ENCODE measurements at places on chromosomes 4 and X.

DNA sequence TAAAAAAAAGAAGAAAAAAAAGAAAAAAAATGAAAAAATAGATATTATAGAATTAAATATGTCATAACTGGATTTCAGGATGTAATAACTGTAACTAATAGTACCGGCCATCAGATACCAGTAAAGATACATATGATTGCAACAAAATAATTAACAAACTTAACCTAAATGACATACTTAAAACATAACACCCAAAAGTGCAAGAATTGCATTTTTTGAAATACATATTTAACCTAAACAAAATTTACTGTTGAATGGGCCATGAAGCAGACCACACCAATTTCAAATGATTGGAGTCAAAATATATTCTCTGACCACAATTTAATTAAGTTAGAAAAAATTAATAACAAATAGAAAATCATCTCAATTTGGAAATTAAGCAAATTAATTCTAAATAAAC, 33.1 kb downstream of the GABRA3 start:
- DNase-seq, result no peak

DNA sequence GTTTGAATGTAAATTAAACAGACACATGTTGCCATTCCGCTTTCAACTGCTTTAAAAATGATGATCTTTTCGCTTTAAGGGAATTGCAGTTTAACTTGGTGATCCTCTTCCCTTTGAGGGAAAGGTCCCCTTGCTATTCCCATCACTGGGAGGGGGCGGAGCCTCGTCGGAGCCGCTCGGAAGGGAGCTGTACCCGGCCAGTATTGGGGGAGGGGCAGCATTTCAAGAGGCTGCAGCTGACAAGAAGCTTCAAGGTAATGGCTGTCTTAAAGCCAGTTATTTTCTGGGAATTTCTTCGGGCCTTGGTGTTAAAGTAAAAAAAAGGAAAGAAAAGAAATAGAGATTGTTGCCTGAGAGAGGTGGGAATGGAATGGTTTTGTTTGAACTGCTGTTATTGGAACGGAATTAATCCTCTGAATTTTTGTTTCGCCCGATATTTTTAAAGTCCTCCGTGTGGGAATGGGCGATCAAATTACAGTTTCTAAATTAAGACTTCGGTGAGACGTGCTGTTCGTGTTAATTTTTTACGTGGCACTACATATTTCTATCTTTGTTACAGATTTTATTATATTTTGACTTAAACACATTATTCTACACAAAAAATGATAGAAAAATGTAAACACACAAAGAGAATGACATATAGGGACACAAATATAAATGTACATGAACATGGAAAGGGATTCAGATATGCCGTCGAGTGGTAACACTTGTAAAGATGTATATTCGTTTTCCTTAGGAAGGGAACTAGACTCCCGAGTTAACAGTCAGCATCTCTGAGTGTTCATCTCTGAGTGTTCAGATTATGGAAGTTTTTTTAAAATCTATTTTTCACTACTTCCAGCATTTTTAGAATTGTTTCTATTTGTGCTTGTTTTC, 9.2 kb downstream of the PWWP3B start:
- peak; percentile 10 for DNase-seq

- DNase-seq, result no peak
These were observed 81.2 kb upstream of the KCNIP4 start for GRCh38 chr4:22029803-22030202.

GRCh38 chr4:32199639-32200038, 1479.5 kb downstream of the PCDH7 start:
- no peak for DNase-seq

GRCh38 chr4:121380776-121381462, at the start of gene QRFPR:
QRFPR (minus strand) TSS chr4:121381018; CDS start chr4:121380647, 371 bp downstream.
- DNase-seq, result no peak

- no peak for DNase-seq
These were observed 36.9 kb upstream of the PUDP start for GRCh38 chrX:7184816-7185215.

- DNase-seq, result peak; percentile 62
These were observed 57.1 kb upstream of the PJA1 start for GRCh38 chrX:69222103-69223090.

GRCh38 chr4:88828842-88829571, 131.4 kb upstream of the NAP1L5 start:
- DNase-seq, result no peak

DNA sequence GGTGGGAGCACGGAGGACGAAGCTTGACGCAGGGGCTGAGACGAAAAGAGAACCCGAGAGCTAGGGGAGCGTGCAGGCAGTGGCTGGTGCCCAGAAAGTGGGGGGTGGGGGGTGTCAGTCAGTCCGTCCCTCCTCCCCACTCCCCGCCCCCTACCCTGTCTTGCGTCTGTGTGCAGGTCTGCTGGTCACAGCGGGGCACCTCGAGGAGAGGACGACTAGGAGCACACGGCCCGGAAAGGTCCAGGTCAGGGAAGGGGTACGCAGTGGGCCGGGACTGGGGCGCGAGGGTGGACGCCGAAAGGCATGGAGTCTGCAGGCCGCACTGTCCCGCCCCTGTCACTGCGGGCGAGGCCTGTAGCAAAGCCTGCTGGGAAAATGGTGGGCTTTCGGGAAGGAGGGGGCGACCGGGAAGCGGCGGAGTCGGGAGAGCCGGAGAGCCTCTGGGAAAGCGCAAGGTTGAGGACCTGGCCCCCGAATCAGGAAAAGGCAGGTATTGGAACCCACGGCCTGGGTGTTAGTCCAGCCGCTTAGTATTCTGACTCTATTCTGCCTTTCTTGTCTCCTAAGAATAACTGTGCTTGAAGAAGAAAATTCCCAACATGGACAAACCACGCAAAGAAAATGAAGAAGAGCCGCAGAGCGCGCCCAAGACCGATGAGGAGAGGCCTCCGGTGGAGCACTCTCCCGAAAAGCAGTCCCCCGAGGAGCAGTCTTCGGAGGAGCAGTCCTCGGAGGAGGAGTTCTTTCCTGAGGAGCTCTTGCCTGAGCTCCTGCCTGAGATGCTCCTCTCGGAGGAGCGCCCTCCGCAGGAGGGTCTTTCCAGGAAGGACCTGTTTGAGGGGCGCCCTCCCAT, 769 bp downstream of the TCEAL1 start:
- peak; percentile 76 for DNase-seq

DNA sequence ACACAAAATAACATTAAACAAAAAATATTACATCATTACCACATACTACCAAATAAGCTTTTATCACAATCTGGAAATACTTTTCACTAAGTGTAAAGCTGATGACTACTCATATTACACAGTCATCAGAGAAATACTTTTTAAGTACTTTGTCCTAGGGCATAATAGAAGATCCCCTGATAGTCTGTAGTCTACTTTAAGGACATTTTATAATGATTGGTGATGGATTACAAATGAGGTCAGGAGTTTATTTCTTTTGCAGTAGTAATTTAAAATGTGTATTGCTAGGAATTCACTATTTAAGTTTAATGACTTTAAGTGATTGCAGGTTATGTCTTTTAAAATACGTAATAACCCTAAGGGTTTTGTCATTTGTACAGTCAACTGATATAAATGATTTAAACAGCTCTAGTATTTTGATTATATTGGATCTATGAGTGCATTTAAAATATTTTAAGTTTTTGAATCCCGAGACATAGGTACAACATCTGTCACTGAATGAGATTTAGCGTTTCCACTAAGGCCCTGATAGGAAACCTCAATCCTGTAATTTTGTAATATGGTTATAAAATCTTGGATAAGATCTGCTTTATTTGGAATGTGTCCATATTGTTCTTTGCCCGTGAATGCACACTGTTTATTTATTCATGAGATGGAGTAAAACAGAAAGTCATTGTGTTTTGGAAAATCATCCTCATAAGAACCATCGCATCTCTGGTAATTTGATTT, 189.5 kb downstream of the ARAP2 start:
- no peak for DNase-seq

GRCh38 chr4:137861682-137862081, 329.4 kb upstream of the PCDH18 start:
- DNase-seq, result no peak

DNA sequence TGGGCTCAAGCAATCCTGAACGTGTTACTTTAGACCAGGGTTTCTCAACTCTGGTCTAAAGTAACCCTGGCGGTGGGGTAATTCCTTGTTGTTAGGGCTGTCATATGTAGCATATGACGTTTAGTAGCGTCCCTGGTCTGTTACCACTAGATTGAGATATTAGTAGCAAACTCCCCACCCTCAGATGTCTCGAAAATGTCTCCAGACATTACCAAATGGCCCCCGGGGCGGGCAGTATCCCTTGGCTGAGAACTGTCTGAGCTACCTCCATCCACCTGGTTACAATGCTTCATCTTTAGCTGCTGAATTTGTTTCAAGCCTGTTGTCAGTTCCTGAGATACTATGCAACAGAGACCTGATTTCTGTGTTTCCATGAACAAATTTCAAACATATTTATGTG, 56.7 kb downstream of the CLDN34 start:
- no peak for DNase-seq

GRCh38 chrX:115582616-115583495, 21.9 kb downstream of the PLS3 start:
- no peak for DNase-seq

- DNase-seq, result no peak
These were observed 16.1 kb upstream of the CXCR3 start for GRCh38 chrX:71634366-71634765.

- no peak for DNase-seq
These were observed 171.0 kb upstream of the PPP1R2C start for GRCh38 chrX:42948723-42949657.

- peak; percentile 8 for DNase-seq
These were observed 9.3 kb downstream of the FGFBP2 start for GRCh38 chr4:15953625-15954024.

- no peak for DNase-seq
These were observed 4.8 kb downstream of the ACOX3 start for GRCh38 chr4:8435656-8436121.

DNA sequence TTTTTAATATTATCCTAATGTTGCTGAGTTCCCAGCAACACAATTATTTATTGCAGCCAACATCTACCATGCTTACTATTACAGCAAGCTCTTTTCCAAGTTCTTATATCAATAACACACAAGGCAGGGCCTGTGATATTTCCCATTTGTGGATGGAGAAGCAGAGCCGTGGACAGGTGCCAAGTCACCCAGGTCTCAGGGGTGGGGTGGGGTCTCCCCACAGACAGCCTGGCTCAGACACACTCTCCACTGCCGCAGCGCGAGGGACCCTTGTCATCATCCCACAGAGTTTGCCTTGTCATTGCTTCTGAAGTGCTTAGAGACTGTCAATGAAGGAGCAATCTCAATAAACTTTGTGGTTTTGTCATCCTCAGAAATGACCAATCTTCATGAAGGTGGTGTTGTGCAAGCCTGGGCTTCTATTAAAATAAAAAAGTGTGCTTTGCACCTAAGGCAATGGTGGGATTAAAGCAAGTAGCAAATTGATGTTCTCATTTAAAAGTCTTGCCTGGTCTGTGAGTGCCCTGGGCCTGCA, 76.1 kb downstream of the SORBS2 start:
- DNase-seq, result no peak

GRCh38 chr4:145277011-145277410, 96.6 kb upstream of the OTUD4 start:
- no peak for DNase-seq

GRCh38 chr4:118280501-118281218, 72.1 kb downstream of the PRSS12 start:
- peak; percentile 69 for DNase-seq

GRCh38 chr4:95360256-95360903, 188.4 kb downstream of the UNC5C start:
- no peak for DNase-seq

DNA sequence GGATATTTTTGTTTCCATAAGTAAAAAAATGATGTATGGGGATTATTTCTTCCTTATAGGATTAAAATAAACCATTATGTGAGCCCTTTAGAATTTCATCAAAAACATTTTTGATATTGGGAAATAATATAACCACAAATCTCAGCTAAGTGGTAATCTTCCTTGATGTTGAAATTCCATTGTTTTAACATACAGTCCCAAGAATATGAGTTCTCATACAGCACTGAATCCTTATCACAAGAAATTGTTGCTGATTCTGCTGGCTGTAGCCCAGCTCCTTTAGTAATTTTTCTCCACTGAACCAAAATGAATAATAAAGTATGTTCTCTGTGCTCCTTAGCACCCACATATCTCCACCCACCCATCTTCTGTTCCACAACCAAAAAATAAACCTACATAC, 41.9 kb upstream of the FAM47B start:
- DNase-seq, result no peak

DNA sequence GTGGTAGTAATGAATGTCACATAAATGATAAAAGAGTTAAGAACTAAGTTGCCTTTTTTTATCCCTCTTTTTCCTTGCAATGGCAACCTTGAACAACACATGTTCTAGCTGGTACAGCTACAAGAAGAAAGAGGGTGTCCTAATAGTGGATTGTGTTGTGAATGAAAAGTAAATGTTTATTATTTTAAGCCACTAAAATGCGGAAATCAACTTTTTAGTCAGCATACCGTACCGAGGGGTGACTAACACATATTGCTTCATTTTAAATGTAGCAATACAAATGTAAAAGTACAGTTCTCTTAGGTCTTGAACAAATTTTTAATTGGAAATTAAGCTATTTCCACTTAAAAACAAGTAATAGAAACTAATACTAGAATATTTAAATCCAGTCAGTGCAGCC, 17.7 kb upstream of the AP1AR start:
- DNase-seq, result no peak

DNA sequence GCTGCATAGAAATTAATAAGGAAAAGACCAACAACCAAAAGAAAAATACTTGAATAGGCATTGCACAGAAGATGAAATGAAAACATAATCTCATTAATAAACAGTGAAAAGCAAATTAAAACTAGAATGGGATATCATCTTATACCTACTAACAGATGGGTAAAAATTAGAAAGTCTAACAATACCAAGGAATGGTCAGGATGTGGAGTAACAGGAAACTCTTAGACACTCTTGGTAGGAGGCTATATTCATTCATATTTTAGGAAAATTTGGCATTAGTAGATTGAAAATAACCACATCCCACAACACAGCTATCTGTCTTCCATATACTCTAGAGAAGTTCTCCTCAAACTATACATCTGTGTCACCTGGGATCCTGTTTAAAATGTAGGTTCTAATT, 36.3 kb downstream of the SEC24B start:
- DNase-seq, result no peak

DNA sequence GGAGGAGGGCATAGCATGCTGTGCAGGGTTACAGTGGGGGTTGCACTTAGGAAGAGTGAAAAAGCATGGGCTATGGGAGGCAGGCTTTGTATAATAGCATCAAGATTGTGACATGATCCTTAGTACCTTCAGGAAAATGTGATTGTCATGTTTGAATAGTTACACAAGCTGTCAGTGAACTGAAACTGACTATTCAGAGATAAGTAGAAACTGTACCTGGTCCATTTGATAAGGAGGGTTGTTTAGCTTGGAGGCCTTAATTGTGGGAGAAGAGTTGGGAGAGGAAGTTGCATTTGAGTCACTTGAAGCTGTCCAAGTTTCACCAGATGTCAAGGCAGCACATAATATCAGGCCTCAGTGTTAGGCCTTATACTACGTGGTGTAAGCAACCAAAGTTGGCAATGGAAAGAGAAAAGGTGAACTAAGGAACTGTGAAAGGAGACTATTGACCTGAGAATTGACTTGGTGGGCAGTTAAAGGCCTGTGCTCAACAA, 85.0 kb downstream of the TEX13C start:
- no peak for DNase-seq
